ENCODE measurements at places on chromosomes 6 and 20.

GRCh38 chr6:104409913-104410312, 449.8 kb downstream of the HACE1 start:
- DNase-seq, result peak; percentile 69

- DNase-seq, result no peak
Observed at GRCh38 chr20:9616455-9616805, 102.0 kb downstream of the LAMP5 start.

- no peak for DNase-seq
Observed at GRCh38 chr20:44326391-44327159, 10.3 kb upstream of the R3HDML start.

- DNase-seq, result no peak
Observed at GRCh38 chr6:56329271-56330050, 82.1 kb upstream of the COL21A1 start.

DNA sequence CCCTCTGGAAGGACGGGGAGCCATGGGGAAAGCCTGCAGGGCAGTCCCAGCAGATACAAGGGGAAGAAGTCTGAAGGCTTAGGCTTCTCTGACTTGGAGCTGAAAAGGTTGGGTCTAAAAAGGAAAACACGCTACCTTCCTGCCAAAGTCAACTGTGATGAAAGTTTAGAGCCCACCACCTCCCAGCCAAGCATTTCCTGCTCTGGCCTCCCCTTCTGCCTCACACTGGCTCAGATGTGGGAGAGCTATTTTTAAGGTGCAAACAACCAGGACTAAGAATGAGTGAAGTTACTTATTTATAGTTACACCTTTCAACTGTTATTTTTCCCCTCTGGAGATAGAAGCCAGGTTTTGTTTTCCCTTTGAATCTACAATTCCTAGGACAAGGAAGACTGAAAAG, 21.2 kb downstream of the NEDD9 start:
- DNase-seq, result no peak

DNA sequence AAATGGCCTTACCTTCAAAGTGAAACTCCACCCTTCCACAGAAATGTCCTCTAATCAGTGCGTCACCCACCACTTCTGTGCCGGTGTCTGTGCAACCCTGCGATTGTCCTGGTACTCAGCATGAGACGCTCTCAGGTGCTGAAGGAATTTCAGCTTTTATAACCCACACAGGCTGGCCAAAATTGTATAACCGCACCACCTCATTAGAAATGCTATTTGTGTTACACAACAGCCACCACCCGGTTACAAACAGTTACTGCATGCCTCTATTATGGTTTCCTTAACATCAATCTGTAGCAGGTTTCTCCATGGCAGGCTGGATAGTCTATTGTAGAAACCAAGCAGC, 51.5 kb downstream of the SLC23A2 start:
- DNase-seq, result no peak

- DNase-seq, result no peak
Observed at GRCh38 chr20:12957968-12958367, 50.8 kb upstream of the SPTLC3 start.

- no peak for DNase-seq
Observed at GRCh38 chr6:90168693-90169131, 127.9 kb downstream of the BACH2 start.

DNA sequence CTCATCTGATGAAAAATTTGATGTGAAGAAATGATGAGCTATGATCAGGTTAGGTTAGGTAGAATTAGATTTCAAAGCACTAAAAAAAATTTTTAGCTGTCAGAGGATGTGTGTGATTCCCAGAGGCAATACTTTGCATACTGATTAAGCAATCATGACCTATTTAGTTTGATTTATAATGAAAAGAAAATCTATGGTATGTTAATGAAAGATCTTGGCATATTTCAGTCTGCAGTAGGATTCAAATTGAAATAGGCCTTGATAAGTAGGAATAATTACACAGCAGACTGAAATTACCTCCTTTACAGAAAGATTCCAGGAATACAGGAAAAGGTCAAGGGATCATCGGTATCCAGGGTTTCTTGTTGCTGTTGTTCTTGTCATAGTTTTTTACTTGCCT, 69.3 kb downstream of the HDDC2 start:
- DNase-seq, result no peak

DNA sequence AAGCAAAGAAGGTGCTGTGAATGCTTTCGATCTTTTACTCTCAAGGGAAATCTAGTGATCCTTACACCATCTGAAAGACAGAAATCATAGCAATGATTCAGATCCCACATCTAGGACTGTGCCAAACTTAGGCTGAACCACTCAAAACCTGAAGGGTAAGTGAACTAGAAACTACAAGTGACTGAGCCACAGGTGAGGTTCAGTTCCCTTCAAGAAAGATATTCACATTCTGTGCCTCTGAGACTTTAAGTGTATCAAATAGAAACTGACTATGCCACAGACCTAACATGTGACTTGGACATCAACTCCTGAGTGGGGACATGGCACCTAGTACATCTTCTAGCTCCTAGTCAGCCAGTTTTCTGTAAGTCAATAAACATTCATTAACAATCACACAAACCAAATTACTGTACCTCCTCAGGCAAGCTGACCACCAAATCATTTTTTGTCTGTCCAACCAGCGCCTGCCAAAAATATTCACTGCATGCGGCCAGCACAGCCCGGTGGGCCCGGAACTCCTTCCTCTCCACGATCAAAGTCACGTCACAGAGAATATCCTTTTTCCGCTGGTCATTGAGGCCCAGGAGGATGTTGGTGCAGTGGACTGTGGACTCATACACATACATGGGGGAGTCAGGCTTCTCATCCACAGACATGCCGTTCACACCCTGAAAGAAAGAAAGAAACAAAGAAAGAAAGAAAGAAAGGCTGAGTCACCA, 114.1 kb downstream of the GJA10 start:
- no peak for DNase-seq

DNA sequence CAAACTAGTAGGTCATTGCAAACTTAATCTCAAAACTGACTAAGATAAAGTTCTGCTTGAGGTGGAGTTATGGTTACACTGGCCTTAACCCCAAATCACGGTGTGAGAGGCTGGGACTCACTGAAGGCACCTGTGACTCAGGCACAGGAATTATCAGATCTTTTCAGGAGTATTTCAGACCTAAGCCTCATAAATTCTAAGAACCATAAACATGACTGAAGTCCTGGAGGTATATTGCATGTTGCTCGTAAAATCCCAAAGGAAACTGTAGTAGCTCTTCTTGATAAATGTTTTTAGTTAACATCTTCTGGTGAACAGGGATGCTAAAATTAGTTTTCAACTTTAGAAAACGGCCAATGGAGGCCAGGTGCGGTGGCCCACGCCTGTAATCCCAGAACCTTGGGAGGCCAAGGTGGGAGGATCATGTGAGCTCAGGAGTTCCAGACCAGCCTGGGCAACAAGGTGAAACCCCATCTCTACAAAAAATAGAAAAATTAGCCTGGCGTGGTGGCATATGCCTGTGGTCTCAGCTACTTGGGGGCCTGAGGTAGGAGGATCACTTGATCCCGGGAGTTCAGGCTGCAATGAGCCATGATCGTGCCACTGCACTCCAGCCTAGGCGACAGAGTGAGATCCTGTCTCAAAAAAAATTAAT, 36.5 kb downstream of the DZANK1 start:
- no peak for DNase-seq

GRCh38 chr6:110951008-110951407, 7.5 kb upstream of the GTF3C6 start:
- DNase-seq, result no peak

DNA sequence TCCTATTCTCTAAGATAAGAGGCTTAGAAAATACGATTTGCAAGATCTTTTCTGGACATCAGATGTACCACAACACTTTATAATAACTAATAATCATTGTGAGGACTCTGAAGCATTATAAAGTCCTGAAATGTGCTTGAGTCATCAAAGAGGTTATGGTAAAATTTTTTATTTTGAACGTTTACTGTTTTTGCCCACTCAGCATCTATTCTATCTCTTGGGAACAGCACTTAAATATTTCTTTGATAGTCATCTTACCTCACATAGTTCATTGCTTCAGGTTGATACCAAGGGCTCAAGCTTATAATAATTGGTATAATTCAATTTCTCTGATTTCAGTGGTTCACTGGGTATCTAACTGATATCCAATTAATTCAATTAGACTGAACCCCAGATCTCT, 700.5 kb downstream of the KHDRBS2 start:
- no peak for DNase-seq

- peak; percentile 71 for DNase-seq
Observed at GRCh38 chr6:56292505-56293181, 45.3 kb upstream of the COL21A1 start.

GRCh38 chr6:121999456-122000065, 399.9 kb upstream of the HSF2 start:
- no peak for DNase-seq

DNA sequence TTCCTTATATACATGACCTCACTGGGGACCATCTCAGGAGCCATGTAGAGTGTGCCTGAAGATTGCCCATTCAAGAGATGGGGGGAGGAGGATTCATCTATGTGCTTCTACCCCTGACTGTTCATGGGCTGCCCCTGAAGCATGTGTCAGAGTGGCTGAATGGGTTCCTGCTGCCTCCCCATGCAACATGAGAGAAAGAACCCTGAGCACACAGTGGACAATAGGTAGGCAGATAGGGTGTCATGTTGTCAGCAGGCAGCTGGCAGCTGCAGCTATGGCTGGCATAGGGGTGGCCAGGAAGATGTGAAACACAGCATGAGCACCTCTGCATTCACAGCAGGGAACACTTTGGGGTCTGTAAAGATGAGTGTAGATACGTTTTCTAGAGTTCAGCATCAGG, 208.4 kb upstream of the CNR1 start:
- no peak for DNase-seq

DNA sequence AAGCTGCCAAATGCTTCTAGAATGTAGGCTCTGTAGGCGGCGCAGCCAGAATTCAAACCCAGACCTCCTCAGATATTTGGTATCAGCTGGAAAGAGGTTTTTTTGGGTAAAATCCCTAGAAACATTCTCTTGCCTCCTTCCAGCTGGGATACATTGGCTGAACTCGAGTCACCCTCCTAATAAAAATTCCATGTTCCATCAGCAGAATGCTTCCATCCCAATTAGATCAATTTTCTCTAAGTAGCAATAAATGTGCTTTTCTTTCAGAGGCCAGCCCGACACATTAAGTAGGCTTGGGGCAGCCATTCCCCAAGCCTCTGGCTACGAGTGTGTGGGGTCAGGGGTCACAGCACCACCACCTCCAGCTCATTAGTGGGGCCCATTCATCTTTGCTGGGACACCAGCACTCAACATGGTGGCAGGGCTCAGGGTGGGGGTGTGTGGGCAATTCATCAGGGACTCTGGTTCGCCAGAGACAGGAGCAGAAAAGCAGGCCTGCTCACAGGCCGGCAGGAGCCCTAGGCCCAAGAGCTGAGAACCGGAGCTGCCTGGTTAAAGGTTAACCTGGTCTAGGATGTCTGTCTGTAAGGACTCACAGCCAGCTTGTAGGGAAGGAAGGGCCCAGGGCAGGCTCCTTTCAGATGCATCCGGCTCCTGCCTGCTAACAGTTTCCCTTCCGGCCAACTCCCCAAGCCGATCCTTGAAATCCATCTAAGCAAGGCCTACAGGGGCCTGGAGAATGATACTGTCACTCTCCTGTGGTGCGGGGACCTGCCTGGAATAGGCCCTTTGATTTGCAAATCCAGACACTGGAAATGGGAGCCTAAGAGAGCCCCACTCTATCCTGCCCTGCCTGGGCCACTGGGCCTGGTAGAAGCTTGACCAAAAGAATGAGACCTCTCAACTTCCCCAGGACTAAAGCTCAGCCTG, 159.1 kb upstream of the TOP1 start:
- no peak for DNase-seq

DNA sequence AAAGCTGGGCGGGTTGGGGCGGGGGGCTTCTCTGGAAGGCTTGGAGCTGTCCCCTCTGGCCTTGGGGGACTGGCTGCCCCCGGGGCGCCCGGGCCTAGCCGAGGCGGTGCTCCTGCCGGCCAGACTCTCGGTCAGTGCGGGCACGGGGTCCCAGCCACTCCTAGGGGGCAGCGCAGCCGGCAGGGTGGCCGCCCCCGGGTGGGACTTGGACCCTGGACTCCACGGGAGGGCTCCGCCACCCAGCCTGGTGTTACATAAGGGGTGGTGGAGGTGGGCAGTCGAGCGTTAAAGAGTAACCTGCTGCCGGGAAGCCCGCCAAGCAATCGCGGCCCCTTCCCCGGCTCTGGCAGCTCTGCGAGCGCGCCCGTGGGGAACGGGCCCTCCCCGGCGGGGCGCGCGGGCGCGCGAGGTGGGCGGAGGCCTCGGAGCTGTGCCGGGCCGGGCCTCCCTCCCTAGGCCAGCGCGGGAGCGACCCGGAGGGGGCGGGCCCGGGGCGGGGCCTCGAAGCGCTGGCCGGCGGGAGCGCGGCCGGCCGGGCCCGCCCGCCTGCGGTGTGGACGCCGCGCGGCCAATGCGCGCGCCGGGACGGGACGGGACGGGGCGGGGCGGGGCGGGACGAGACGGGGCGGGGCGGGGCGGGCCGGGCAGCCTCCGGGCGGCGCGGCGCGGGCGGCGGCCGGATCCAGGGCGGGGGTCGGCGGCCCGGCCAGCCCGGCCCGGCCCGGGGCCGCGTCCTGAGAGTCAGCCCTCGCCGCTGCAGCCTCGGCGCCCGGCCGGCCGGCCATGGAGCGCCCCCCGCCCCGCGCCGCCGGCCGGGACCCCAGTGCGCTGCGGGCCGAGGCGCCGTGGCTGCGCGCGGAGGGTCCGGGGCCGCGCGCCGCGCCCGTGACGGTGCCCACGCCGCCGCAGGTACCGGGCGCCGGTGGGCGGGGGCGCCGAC, at the start of gene SLC2A4RG:
TSS of gene SLC2A4RG (plus strand) at position 647 of the 940 bp plus-strand sequence. CDS start at position 784, 137 bp downstream.
- peak; percentile 38 for DNase-seq

- DNase-seq, result no peak
Observed at GRCh38 chr6:43853066-43853650, 83.1 kb downstream of the VEGFA start.

GRCh38 chr6:22068561-22069305, 228.1 kb downstream of the PRL start:
- no peak for DNase-seq

DNA sequence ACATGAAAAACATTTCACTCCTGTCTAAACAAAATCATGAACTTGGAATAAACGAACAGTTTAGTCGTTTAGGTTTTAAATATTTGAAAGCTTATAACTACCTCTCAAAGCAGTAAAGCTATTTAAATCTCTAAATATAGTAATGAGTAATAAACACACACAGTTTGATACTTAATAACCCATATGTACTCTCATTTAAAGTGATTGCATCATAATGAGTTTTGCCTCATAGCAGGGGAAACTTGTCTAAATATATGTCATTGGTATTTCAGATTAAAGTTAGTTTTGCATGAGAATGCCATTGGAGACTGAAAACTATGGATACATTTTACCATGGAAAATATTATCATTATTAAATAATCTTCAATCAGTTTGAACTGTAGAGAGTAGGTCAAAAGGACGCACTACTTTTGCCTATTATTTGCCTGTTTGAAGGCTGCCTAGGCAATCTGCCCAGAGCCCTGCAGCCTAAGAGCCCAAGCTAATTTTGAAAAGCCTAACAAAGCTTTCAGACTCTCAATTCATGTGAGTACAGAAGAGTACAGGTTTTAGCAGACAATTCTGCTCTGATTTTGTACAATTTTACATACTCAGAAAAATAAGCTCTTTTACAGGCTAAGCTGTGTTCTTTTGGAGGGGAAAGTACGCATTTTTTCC, 632.8 kb downstream of the HACE1 start:
- no peak for DNase-seq

- peak; percentile 5 for DNase-seq
Observed at GRCh38 chr6:133254552-133255228, 13.5 kb downstream of the EYA4 start.
